ENCODE measurements at places on chromosomes 11 and 22.

- no peak for DNase-seq
Measured at GRCh38 chr22:17121233-17122195, at the start of gene TMEM121B. Gene TMEM121B, minus strand, starts transcription at chr22:17121360. Its CDS starts 233 bp downstream, at chr22:17121127.

- DNase-seq: peak; percentile 27
Measured at GRCh38 chr11:2584812-2585565, 114.8 kb downstream of the KCNQ1OT1 start.

- no peak for DNase-seq
Measured at GRCh38 chr11:60900673-60901404, 5.5 kb downstream of the PRPF19 start.

- DNase-seq: no peak
Measured at GRCh38 chr22:45972889-45973253, 4.1 kb downstream of the WNT7B start.

DNA sequence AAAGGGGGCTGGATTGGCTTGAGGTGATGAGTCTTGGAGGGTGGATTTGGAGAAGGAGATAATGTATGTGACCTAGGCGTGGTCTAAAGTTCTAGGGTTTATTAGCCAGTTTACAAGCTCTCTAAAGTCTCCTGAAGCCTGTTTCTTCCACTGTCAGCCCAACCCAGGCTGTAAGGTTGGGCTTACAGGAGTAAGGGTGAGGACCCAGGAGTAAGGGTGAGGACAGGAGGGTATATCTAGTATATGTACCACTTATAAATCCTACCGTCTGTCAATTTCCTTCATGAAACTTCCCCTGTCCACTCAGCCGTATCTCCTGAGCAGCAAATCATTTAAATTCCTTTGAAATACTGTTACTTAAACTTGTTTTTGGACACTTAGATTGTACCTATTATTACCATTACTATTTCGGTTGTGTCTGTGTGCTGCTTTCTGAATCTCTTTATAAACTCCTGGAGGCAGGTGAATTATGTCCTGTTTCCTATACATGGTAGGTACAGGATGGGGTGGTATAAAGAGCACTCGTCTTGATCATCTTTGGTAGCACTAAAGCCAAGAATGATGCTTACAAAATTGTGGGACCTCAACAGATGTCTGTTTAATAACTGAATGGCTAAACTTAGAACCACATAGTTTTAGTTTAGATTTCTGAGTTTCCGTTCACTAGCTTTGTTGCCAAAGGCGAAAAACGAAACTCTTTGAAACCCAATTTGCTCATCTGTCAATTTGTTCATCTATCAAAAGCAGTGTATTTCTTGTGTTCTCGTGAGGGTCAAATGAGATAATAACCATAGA is 192.0 kb downstream of the GRIK4 start:
- no peak for DNase-seq

DNA sequence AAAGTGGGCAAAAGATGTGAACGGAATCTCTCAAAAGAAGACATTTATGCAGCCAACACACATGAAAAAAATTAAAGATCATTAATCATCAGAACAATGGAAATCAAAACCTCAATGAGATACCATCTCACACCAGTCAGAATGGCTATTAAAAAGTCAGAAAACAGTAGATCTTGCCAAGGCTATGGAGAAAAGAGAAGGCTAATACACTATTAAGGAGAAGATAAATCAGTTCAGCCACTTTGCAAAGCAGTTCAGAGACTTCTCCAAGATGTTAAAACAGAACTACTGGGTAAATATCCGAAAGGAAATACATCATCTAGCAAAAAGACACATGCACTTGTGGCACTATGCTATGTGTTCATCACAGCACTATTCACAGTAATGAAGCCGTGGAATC is 388.2 kb upstream of the LUZP2 start:
- DNase-seq: no peak

DNA sequence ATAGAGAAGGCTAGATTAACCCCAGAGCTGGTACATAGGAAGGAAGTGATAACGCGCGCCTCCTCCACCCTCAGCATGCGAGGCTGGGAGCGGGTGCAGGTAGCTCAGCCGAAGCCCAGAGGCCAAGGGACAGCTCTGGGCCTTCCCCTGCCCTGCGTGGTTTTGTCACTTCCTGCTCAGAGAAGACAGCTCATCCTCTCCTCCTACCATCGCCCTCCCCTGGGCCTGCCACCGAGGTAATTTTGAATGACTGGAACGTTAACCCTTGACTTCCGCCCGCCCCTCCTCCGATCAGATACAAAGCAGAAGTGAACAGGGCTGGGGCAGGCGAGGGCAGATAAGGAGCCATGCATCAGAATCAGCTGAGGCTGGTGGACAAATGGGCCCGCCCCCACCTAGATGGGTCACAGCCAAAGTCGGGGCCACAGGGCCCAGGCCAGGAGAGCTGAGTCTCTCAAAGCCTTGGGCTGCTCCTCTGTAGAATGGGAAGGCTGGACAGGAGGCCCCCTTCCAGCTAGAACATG is 1.6 kb downstream of the RAC2 start:
- peak; percentile 84 for DNase-seq

DNA sequence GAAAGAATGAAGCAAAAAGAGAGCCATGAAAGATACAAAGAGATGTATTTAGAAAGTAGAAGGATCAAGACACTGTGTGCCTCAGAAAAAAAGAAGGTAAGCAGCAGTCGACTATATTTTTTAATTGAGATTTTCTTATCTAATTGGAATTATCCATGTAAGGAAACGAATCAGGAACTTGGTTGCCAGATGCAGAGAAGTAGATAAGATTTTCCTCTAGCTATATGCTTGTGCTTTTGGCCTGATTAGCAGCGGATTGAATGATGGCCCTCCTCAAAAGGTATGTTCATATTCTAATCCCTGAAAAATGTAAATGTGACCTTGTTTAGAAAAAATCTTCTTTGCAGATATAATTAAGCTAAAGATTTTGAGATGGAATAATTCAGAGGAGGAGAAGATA is 43.9 kb upstream of the CARD18 start:
- no peak for DNase-seq

- no peak for DNase-seq
Measured at GRCh38 chr11:102488208-102488607, 35.6 kb upstream of the TMEM123 start.

- peak; percentile 48 for DNase-seq
Measured at GRCh38 chr22:49632199-49633009, 195.3 kb downstream of the BRD1 start.

DNA sequence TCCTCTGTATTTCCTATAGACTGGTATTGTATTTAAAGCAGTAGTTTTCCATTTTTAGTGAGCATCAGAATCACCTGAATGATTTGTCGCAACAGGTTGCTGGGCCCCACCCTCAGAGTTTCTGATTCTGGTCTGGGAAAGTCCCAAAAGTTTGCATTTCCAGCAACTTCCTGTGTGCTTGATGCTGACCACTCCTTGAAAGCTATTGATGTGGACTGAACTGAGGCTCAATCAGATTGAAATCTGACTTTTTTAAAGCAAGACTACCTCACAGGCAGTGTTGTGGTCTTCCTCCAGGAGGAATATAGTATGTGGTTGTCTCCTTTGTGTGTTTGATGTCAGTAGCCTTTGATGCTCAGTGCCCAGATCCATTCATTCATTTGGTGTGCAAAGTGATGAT is 17.2 kb upstream of the MPZL2 start:
- DNase-seq: no peak

- peak; percentile 59 for DNase-seq
Measured at GRCh38 chr11:86800076-86800959, at the start of gene PRSS23. Gene PRSS23, plus strand, starts transcription at chr11:86800542. Its CDS starts 7,102 bp downstream, at chr11:86807644.

Data from activated naive CD8-positive, alpha-beta T cell treated with anti-CD3 and anti-CD28 coated beads, Interleukin-2, amount 10 ng/mL, durations not matched to agents 7 days and 5 days (primary cell).